ENCODE measurements at places on chromosomes 12 and 14.

DNA sequence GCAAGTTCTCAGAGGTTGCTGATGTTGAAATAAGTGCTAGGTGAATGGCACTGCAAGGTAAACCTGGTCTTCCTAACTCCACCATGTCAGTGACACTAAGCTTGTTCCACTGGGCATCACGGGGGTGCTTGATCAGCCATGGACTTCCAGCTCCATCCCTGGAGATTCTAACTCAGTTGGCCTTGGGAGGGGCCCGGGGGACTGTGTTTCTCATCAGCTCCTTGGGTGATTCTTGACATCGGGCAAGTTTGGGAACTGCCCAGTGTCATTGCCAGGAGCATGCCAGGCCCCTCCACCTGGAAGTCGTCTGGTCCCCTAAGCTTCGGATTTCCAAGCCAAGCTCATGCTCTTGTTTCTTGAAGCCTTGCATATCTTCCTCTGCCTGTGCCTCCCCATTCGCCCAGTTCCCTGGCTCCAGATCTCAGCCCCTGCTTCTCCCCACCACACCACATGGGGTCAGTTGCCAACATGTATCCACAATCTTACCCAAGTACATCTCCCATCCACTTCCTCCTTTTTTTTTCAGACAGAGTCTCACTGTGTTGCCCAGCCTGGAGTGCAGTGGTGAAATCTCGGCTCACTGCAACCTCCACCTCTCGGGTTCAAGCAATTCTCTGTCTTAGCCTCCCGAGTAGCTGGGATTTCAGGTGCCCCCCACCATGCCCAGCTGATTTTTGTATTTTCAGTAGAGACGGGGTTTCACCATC is 30.7 kb upstream of the RFLNA start:
- no peak for DNase-seq

DNA sequence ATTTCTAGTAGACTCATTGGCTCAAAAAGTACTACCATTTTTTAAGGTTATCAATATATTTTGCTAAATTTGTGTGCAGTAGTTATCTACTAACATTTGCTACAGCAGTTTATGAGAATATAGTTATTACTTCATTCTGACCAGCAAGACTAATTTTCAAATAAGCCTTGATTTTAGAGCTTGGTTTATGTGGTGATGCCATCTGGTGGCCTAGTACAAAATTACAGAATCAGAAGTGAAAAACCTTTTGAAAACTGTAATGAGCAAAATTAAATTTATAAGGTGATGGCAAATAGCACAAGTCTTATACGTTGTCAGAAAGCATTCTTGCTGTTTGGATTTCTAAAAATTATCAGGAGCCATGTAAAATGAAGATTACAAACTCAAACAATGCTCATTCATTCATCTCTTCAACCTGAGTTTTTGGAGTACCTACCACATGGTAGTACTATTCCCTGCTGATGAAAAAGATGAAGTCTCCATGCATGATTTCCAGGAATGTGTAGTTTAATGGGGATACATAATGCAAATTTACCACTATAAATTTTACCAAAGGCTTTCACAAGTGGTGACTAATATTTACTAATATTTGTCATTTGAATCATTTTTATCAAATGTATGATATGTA is 51.0 kb downstream of the MAGOHB start:
- no peak for DNase-seq

- DNase-seq, result no peak
These were observed at the start of gene ENDOU for GRCh38 chr12:47725091-47725772. ENDOU (minus strand) TSS chr12:47725490; CDS start chr12:47725413, 77 bp downstream.

- DNase-seq, result no peak
These were observed 20.8 kb downstream of the DYRK2 start for GRCh38 chr12:67669217-67669933.

DNA sequence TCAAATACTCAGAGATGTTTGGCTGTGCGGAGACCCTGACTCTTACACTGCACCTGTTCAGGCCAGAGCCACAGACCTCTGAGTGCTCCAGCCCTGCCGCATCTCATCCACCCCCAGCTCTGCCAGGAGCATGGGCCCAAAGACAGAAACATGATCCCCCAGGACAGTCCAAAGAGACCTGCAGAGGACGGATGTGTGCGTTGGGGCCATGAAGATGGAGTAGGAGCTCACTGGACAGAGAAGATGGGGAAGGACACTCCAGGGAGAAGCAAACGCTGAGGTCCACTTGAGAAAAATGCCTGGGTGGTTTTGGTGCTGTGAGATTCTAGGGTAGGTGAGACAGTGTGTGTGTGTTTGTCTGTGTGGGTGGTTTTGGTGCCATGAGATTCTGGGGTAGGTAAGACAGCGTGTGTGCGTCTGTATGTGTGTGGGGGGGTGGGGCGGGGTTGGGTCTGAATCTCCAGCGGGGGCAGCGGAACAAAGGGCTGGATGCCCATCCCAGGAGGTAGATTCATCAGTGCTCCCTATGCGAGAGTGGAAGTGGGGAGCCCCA is 818 bp upstream of the HHIPL1 start:
- no peak for DNase-seq

- DNase-seq, result no peak
These were observed 89.8 kb downstream of the PDZRN4 start for GRCh38 chr12:41277946-41278267.

GRCh38 chr14:34099635-34100034 is 148.8 kb upstream of the EGLN3 start:
- DNase-seq, result no peak

- DNase-seq, result no peak
These were observed 177.9 kb downstream of the ETV6 start for GRCh38 chr12:11827091-11828061.

- DNase-seq, result no peak
These were observed 157.8 kb downstream of the ZFP36L1 start for GRCh38 chr14:68634874-68635595.

- no peak for DNase-seq
These were observed 2.1 kb downstream of the EML5 start for GRCh38 chr14:88790501-88791251.

GRCh38 chr12:42485823-42486222 is 103.7 kb downstream of the PRICKLE1 start:
- DNase-seq, result no peak

DNA sequence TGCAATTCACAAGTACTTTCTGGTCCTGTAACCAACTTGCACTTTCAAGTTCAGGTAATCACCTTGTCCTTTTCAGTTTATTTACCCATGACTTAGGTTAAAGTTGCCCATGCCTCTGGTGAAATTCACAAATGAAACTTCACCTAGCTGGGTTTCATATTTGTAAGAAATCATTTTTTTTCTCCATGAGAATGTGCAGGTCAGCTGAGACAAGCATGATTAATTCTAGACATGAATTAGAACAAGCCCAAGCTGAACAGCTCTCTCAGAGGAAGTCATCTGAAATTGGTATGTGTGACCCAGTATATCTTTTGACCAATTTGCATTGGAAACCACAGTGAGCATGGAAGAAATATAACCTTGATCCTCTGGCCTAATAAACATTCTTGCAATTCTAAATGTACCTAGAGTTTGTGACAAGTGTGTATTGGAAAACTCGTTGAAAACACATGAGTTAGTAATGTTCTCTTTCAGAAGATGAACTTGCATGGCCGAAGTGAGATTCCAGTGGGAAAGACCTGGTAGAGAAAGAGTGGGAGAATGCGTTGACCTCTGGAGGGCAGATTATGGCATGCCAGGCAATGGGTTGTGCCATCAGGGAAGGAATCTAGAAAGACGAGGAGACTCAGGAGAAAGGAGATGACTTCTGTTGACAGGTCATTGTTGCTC is 486.5 kb downstream of the ZFP36L1 start:
- DNase-seq, result no peak

GRCh38 chr14:58667900-58668299 is 30.1 kb downstream of the DACT1 start:
- DNase-seq, result no peak

GRCh38 chr14:95107711-95108110 is 49.6 kb downstream of the DICER1 start:
- no peak for DNase-seq

DNA sequence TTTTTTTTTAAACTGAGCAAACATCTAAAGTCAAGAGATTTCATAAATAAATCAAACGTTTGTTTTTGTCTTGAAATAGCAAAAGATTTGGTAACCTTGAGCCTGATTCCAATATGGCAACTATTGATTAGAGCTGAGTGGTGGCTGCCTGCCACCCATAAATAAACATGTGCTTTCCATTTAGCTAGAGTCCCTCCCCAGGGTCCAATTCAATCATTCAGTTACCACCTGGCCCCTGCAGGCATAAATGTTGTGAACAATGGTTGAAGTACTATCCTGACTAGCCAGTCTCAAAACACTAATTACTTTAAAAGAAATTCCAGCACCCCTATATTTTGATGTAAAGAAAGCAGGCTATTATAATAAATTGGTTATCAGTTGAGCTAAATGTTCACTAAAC is 129.7 kb upstream of the GRIP1 start:
- no peak for DNase-seq

DNA sequence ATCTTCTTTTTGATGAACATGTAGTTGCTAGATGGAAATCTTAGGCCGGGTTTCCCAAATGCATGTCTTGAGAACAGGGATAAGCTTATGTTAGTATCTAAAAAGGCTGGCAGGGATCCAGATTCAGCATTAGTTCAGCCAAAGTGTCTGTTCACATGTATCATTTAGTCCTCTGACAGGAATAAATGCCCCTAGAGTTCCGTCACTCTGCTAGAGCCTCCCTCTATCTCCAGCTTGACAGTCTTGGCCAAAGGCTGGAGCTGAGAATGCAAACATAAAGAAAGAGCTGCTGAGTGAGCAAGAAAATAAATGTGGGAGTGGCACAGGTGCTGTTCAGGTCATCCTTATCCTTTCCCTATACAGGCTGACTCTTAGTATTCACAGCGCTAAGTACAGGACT is 13.8 kb upstream of the NELL2 start:
- no peak for DNase-seq

GRCh38 chr14:65027127-65027799 is 40.6 kb downstream of the FNTB start:
- DNase-seq, result no peak

GRCh38 chr14:102951034-102951433 is 28.6 kb downstream of the AMN start:
- DNase-seq, result no peak

DNA sequence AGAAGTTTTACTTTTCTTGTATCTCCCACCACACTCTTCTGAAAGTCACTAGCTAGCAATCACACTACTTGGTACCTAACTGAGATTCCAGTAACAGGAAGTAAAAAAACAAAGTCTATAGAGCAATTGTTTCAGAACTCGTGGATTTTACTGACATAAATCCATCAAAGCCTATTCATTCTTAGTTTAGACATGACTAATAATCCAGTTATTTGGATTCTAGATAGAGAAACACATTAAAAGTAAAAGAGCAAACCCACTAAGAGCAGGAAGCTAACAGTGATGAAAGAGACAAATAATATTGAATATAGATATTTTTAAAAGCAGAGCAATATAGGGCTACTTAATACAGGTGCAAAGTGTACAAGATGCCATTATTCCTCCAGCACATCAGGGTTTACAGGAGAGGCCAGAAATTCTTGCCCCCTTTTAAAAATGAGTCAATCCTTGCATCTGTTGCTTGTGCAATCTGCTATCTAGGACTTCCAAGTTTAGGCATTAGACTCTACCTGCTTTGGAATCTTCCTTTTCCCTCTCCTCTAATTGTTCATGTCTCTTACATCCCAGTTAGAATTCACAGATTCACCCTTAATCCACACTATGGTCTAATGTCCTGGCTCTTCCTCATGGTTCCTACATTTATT is 6.0 kb downstream of the HEATR5A start:
- DNase-seq, result no peak

DNA sequence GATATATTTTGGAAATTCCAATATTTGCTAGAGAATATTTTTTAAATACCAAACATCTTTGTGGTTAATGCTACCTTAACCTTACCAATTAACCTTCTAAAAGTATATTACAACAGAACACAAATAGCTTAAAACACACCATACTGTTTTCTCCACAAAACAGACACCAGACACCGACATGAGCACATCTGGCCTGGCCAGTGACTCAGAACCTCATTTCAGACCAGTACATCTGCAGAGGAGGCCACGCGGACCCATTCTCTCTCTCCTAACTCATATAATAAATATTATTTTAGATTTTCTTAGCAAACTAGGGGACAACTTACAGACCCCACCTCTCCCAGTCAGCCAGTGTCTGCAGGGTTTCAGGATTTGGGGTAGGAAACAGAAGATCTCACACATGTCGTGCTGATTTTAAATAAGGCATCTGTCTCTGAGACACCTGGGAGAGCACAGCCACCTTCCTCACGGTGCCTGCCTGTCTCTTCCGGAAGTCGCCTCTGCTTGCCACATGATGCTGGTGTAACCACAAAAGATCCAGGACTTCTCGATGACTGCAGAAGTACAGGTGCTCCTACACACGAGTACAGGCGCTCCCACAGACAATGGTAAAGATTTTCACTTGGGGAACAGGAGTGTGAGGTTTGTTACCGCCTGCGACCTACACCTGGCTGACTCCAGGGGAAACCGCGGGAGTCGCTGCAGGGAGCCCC is 9.7 kb upstream of the ANKLE2 start:
- no peak for DNase-seq

DNA sequence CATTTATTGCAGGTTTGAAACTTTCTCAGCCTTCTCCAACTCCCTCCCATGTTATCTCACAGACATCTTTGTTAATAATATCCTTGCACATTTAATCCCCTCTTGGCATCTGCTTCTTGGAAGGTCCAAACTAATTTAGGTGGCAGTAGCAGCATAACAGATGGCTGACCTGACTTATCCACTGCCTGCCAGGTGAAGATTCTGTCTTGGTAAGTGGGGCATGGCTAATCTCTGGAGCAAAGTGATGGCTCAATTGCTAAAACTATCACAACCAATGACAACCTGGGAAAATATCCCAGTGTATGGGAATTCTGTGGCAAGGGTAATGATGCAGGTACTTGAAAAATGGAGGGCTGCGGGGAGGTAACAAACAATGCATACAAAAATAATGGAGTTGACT is 58.2 kb upstream of the ALG10B start:
- no peak for DNase-seq

GRCh38 chr14:37369425-37369824 is 171.7 kb downstream of the MIPOL1 start:
- DNase-seq, result no peak

DNA sequence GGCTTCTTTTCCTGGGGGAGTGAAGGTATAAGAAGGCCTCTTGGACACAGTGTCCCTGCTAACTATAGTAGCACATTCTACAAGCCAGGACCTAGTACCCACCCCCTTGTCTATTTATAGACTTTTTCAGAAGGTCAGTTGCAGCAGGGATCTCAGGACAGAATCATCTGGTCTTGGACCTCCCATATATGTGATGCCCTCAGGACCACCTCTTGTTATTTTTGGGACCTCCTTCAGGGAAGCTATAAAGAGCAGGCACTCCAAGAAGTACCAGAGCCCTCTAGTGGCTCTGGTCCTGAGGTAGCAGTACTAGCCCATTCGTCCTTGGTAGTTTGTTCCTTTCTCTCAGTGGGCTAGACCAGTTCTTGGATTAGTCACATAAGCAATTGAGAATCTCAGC is 4.3 kb downstream of the COQ10A start:
- DNase-seq, result no peak

GRCh38 chr12:95228617-95229016 is 11.0 kb downstream of the VEZT start:
- DNase-seq, result no peak

- no peak for DNase-seq
These were observed 98.8 kb upstream of the NTF3 start for GRCh38 chr12:5333096-5333495.

Measured in stimulated activated CD8-positive, alpha-beta memory T cell treated with anti-CD3 and anti-CD28 coated beads, Interleukin-7, amount 100 ng/mL, for 4 hours (primary cell).